ENCODE measurements at places on chromosomes 11 and 22.
A peak's percentile ranks its signal among the peaks of the same experiment; 100 is the strongest.

GRCh38 chr11:74321487-74322188 is 10.2 kb upstream of the P4HA3 start:
- DNase-seq: peak; percentile 62

DNA sequence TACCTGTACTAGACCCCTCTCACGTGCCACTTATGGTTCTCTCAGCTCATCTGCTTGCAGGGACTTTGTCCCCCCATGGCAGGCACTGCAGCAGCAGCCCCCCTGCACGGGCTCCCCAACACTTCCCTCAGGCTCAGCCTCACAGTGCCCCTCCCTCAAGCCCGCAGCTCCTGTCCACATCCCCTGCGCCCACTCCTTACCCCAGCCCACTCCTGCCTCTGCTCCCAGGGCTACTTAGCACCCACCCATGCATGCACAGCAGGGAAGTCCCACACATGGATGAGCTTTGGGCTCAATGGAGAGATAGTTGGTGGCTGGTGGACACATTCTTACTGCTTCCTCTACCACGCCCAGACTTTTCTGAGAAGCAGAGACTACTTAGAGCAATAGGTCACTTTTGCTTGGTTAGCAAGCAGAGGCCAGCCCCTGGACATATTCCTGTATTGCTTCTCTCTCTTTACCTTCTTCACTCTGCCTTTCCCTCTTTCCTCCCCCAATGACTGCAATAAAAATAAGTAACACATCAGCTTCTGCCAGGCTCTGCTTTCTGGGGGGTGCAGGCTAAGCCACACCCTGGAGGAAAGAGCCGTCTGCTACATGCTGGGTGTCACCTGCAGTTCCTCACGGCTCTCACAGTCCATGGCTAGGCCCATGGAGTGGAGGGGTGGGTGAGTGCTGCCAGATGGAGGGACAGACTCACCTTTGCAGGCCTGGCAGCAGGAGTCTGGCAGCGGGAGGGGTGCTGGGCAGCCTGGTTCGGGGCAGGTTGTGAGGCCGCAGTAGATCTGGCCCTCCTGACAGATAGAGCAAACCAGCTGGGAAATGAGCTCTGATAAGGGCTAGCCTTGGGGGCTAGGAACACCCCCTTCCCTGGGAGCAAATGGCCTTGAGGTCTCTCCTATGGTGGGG is 23.4 kb downstream of the CHRDL2 start:
- no peak for DNase-seq

- DNase-seq: no peak
Observed at GRCh38 chr11:6745465-6746015, 26.2 kb downstream of the OR2AG2 start.

DNA sequence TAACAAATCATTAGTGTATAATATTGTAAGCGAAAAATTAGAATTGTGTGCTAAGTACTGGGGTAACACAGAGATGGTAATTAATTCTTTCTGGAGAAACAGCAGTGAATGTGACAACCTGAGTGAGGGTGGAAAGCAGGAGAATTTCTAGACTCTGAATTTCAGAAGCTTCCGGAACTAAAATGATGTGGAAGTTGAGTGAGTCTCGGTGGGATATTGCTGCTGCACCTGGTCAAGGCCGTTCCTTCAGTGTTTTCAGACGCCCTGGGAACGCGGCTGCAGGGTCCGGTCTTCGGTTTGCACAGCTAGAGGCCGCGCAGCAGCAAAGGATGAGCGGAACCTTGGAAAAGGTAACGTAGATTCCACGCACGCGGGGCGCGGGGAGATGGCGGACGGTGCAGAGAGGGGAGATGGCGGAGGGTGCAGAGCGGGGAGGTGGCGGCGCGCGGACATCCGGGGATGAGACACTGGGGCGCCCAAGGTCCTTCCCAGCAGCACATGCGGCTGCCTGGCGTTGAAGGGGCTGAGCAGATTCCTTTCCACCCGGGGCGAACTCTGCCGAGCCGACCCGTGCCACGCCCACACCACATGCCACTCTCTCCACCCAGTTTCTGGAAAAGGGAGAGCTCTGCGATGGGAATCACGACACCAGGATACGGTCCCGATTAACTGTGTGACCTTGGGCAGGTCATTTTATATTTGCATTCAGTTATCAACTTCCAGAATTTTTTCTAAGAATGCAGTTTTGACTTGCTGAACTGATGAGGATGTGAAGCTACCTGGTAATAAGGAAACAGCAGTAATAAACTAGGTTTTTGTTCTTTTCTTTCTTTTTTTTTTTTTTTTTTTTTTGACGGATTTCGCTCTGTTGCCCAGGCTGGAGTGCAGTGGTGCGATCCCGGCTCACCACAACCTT is at the start of gene MRPL48:
Gene MRPL48 (plus strand): TSS at position 232 of the 916 bp plus-strand sequence. CDS start 98 bp downstream, at position 330.
- DNase-seq: peak; percentile 69

GRCh38 chr22:46083383-46084350 is 66.7 kb upstream of the PPARA start:
- no peak for DNase-seq

DNA sequence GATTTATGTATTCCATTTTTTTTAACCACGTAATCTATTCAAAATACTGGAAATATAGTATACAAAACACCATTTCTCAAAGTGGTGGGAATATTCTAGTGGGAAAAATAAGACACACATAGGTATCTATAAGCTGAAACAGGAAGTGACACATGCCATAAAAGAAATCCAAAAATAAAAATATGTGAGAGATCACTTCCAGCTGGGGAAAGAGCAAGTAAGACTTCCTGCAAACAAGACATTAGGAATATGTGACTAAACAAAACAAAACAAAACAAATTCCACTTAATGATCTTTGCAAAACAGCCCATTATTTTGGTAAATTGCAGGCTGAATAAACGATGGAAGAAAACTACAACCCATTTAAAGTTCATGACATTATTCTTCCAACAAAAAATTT is 107.3 kb upstream of the CEP126 start:
- DNase-seq: no peak

- no peak for DNase-seq
Observed at GRCh38 chr11:7278314-7278917, 26.7 kb downstream of the SYT9 start.

GRCh38 chr11:126547161-126547560 is 191.7 kb downstream of the ST3GAL4 start:
- peak; percentile 24 for DNase-seq

GRCh38 chr11:129996113-129996870 is 6.3 kb downstream of the PRDM10 start:
- DNase-seq: no peak

- no peak for DNase-seq
Observed at GRCh38 chr11:56152333-56152732, 7.8 kb downstream of the OR8K5 start.

GRCh38 chr11:71397331-71397860 is 50.8 kb downstream of the DHCR7 start:
- DNase-seq: no peak

GRCh38 chr11:79963856-79964645 is 523.2 kb upstream of the TENM4 start:
- no peak for DNase-seq

DNA sequence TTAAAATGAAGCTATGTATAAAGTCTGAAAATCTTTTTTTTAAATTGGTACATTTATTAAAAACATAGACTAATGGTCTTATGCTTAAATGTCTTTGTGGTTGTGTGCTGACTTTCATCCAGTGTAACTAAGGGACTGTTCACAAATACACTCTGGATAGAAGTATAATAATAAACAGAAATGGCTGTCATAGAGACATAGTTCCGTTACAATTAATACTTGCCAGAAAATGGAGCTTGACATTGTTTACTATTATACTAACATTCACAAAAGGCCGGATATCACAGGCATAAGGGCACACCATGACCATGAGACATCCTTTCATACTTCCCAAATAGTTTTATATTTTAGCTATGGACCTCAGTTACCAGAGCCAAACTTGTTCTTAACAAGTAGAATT is 161.3 kb downstream of the DDX10 start:
- DNase-seq: no peak

DNA sequence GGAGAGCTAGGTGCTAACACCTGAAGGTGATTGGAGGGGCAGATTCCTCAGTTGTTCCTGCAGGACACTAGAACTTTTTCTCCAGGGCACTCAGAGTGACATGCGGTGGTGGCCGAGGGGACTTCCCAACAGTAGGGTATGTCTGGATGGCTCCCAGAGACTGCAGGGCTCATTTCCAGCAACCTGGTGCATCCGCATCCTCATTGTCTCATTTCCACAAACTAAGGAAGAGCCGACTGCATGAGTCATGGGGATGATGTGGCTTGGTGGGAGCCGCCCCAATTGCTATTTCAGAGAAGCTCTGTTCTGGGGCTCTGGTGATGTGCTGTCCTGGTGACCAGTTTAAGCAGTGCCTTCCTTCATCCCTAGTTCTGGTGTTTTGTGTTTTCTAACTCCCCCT is 2.8 kb upstream of the ROBO4 start:
- DNase-seq: peak; percentile 82

- DNase-seq: peak; percentile 43
Observed at GRCh38 chr11:128210148-128210940, 377.0 kb downstream of the ETS1 start.

DNA sequence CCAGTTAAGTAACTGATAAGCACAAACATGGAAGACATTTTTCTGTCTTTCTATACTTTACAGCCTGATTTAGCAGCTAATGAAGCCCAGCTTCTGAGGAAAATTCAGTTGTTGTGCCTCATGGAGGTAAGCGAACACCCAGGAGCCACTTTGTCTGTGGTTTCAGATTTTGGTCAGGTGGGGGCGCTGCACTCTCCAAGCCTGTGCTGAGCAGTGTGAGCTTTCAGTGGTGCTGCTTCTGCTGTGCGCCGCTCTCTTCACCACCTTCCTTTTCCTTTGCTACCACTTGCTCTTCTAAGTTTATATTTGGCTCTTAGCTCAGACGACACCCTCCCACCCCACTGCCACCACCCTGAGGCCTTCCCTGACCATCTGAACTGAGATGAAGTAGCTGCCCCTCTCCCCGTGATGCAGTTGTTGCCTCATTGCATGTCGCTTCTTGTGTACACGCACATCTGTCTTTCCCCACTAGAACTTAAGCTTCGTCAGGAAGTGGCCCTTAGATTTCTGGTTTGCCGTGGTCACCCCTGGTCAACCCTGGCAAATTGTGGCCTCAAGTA is 14.0 kb downstream of the PSMD13 start:
- no peak for DNase-seq

- no peak for DNase-seq
Observed at GRCh38 chr11:2128511-2129307, 10.5 kb downstream of the IGF2 start.

GRCh38 chr22:29108137-29108536 is 35.3 kb downstream of the KREMEN1 start:
- DNase-seq: peak; percentile 20

DNA sequence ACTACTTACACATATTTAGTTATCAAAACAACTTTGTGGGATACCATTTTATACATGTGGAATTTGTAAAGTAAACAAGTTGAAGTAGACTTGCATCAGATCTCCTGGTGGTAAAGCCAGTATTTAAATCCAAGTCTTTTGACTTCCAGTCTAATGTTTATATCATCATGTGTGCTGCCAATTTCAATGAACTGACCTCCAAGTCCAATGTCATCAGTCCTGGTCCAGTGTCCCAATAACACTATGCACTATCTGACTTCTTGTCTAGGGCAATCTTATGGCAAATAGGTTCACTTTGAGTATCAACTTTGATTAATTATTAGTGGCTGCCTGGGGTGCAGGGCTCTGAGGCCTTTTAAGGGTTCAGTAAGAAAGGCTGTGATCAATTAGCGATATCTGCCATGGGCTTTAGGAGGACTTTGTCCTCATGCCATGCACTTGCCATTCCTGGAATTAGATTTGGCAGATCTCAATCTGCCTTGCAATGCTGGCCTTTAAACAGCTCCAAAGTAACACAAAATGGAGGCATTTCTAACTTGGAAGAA is 9.6 kb upstream of the PTS start:
- DNase-seq: no peak

GRCh38 chr22:31852691-31853421 is 91.5 kb upstream of the YWHAH start:
- DNase-seq: no peak

DNA sequence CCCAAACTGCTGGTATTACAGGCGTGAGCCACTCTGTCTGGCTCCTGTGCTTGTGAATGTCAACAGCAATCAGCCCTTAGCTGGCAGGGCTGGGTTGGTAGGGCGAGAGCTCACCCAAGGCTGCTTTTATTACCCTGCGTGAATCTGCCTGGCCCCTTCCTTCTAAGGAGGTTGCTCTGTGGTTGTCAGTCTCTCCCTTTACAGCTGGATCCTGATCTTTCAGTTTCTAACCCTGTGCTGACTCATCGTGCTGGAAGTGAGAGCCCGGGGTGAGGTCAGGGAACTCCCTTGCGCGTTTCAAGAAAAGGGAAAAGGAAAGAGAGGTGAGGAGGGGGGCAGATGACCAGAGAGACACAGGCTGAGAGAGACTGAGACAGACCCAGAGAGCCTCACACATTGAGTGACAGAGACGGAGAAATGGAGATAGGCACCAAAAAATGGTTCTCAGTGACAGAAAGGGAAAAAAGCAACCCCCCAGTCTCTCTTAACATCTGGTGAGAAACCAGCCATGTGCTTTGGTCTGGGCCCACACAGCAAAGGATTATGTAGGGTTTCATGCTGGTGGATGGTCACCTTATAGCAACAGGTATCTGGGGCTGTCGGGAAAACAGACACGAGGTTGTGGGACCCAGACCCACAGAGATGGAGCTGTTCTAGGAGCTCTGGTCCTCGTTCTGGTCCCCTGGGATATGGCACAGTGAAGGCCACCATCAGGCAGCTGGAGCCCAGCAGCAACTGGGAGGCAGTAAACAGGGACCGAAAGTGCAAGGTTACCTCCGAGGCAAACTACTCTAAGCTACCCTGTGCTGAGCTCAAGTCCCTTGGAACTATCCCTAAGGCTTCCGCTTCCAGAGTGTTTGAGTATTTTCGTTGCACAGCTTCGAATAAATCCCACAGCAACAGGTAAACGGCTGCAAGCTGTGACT is 2.5 kb downstream of the TCN2 start:
- DNase-seq: peak; percentile 60

GRCh38 chr11:122652495-122652894 is 3.0 kb upstream of the UBASH3B start:
- DNase-seq: no peak

- no peak for DNase-seq
Observed at GRCh38 chr22:33605221-33605620, 315.1 kb downstream of the LARGE1 start.

DNA sequence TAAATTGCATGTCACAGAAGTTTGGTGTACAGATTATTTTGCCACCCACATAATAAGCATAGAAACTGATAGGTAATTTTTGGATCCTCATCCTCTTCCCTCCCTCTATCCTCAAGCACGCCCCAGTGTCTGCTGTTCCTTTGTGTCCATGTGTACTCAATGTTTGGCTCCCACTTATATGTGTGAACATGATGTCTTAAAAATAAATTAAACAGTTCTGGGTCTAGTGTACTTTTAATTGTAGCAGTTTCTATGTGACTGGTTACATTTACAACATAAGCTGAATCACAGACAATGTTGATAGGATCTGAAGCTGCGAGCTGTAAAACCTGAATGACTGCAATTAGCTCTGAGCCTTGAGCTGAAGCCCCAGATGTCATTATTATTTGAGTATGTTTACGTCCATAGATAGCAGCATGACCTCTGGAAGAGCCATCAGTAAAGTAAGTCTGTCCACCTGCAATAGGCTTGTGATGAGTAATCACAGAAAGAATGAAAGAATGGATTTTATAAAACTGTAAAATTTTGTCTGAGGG is 29.7 kb downstream of the OR10A6 start:
- DNase-seq: no peak

Measured in amniotic stem cell (primary cell).